ENCODE measurements at places on chromosomes 2 and 18. TPM values are rescaled to one million over a fixed set of nuclear protein-coding genes. Genes with fewer than 3 reads are reported as not detected.

The SP140 gene
- 1.1 TPM for total RNA-seq

The PSD4 gene
- total RNA-seq: 83.2 TPM

The SLC30A3 gene
- not detected for total RNA-seq

The FASTKD2 gene
- 16.0 TPM for total RNA-seq

The SKOR2 gene
- not detected for total RNA-seq

DNA sequence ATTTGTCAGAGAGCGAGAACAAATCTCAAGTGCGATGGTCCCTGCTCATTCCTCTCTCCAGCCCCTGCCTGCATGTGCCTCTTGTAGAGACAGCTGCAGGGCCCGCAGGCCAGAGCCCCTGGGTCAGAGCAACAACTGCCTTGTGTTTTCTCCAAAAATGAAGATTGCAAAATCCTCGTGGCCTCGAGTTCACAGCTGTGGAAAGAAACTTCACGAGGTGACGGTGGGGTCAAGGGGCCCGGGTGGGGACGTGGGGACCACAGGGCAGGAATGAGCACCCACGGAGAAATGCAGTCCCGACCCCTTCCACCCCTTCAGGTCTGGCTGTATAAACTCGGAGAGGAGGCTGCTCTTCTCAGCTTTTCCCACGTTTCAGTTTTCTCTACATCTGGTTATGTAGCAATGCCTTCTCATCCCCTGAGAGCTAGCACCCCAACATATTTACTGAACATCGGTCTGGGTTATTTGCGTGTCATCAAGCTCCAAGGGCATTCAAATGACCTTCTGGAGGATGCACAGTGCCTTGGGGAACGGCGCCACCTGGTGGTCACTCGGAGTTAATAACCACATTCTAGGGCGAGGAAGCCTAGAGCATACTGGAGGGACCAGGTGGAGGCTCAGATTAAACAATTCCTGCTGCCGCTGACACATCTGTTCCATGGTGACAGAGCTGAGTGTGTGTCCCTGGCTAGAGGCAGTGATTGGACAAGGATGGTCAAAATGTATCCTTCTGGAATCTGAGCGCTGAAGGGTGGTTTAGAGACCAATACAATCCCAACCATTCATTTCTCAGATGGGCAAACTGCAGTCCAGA lies 91.4 kb upstream of the CYRIA start:
- no peaks in the 10 kb centered on the region for H3K27me3 ChIP-seq
- H3K36me3 ChIP-seq: no peaks in the 10 kb centered on the region
- DNase-seq: peak; percentile 86
- no peaks in the 10 kb centered on the region for H3K4me1 ChIP-seq
- H3K4me3 ChIP-seq: no peak overlapping the region

DNA sequence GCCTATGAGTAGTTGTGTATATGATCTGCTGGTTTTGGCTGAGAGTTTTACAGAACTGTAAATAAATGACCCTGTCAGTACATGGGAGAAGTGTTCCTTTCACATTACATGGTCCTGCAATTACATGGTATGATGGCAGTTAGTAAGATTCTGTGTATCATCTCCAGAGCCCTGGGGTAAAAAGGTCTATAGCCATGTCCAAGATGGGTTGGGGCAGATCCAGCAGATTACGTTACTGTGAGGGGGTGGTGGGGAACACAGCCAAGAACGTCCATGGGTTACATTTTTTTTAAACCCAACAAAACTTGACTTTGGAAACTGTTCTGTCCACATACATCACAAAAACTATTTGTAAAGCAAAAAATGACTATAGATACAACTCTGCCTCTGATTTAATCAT lies 64.2 kb upstream of the LMAN1 start:
- no peak for DNase-seq
- H3K27ac ChIP-seq: no peak overlapping the region
- H3K27me3 ChIP-seq: peaks cover 7% of the 10 kb centered on the region
- H3K4me1 ChIP-seq: no peaks in the 10 kb centered on the region

GRCh38 chr18:14941256-14941655 lies 193.3 kb downstream of the ANKRD30B start:
- no peaks in the 10 kb centered on the region for H3K36me3 ChIP-seq
- no peaks in the 10 kb centered on the region for H3K4me1 ChIP-seq
- no peak overlapping the region for H3K27ac ChIP-seq

DNA sequence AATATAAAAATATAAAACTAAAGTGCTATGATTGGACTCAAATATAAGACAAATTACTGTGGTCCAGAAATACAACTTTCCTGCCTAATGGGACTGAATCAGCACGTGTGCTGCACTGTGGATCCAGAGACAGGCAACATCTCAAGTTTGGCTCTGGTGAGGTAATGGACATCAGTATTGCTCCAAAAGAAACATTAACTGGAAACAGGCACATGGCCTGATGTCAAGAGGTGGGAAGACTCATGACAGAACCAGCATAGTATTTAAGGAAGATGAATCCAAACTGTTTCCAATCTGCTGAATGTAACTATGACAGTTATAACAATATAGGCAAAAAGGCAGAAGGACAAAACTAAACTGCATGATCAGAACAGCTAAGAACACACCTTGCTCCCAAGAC lies 354.6 kb downstream of the FSIP2 start:
- no peak overlapping the region for H3K4me3 ChIP-seq
- DNase-seq: no peak
- no peaks in the 10 kb centered on the region for H3K36me3 ChIP-seq
- no peak overlapping the region for H3K27ac ChIP-seq
- no peaks in the 10 kb centered on the region for H3K27me3 ChIP-seq
- H3K4me1 ChIP-seq: no peaks in the 10 kb centered on the region

DNA sequence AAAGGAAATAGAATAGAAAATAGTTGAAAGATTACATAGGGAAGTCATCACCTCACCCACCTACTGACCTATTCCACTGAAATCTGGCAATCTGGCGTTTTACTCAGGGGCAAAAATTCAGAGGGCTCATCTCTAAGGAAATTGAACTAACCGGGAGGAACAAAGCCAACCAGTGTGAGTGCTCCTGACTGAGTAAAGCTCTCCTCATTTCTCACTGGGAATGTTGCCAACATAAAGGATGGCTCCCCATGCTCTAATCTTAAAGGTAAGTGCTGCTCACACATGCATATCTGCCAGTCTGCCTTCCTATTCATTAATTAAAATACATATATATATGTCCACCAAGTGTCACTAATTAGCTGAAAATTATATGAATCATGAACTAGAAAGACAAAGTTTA lies 13.5 kb upstream of the DOK6 start:
- no peaks in the 10 kb centered on the region for H3K36me3 ChIP-seq
- no peaks in the 10 kb centered on the region for H3K4me1 ChIP-seq
- no peaks in the 10 kb centered on the region for H3K27me3 ChIP-seq
- H3K4me3 ChIP-seq: no peak overlapping the region

DNA sequence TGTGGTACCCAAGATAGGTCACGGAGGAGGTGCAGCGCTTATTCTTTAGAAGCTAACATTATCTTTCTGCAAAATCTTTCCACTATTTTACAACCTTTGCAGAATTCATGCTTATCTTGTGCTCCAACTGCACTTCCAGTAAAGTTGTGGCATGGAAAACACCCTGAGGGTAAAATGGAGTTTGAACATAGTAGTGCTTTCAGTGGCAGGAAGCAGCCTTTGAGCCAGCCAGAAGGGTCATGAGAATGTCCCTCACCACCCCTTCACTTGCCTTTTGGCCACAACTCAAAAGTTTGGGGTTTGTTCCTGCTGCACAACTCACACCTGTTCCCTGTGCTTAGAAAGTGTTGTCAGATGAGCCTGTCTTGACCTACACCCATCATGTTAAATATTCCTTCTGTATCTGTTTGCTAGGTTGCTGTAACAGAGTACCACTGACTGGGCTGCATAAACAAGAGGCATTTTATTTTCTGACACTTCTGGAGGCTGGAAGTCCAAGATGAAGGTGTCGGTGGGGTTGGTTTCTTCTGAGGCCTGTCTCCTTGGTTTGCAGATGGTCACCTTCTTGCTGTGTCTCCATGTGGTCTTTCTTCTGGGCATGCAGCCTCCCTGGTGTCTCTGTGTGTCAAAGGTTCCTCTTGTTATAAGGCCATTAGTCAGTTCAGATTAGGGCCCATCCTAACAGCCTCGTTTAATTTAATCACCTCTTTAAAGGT lies 194.1 kb downstream of the SMAD7 start:
- H3K36me3 ChIP-seq: peaks cover 16% of the 10 kb centered on the region
- no peaks in the 10 kb centered on the region for H3K4me1 ChIP-seq
- no peak overlapping the region for H3K27ac ChIP-seq
- H3K27me3 ChIP-seq: no peaks in the 10 kb centered on the region
- no peak for DNase-seq
- no peak overlapping the region for H3K4me3 ChIP-seq

- peaks cover 4% of the 10 kb centered on the region for H3K27me3 ChIP-seq
- no peak overlapping the region for H3K27ac ChIP-seq
- no peak for DNase-seq
Measured at GRCh38 chr2:5359397-5359796, 332.8 kb upstream of the SOX11 start.

- no peaks in the 10 kb centered on the region for H3K4me1 ChIP-seq
- no peak for DNase-seq
- no peak overlapping the region for H3K27ac ChIP-seq
- no peaks in the 10 kb centered on the region for H3K27me3 ChIP-seq
- no peaks in the 10 kb centered on the region for H3K36me3 ChIP-seq
Measured at GRCh38 chr2:96158554-96158940, 13.3 kb upstream of the DUSP2 start.

DNA sequence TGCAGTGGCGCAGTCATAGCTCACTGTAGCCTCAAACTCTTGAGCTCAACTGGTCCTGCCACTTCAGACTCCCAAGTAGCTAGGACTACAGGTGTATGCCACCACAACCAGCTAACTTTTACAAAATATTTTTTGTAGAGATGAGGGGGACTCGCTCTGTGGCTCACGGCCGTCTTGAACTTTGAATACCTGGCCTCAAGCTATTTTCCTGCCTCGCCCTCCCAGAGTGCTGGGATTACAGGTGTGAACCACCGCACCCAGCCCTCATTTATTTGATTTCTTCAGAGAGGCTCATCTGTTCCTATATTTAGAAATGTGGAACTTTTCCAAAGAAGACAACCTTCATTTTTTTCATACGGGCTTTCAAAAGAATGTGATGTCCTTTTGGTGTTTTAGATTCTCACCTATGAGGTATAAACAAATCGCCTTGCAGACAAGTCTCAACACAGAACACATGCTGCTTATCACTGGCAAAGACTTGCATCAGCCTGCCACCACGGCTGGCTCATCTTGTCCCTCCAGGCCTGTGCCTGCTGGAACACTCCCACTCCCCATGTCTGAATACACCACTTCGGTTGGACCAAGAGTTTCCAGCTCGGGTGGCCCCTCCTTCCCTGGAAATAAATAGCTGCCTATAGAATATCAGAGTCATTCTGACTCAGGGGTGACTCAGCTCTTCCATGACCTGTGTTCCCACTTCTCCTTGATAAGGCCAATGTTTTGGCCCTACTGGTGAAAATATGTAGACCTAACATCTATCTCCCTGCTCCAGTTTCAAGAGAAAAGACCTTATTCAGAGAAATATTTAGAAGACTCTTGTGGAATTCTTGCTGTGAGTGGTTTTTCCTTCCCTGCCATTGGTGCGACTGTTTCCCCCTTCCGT lies 202.6 kb downstream of the TGIF1 start:
- no peaks in the 10 kb centered on the region for H3K36me3 ChIP-seq
- no peaks in the 10 kb centered on the region for H3K4me1 ChIP-seq
- peak; percentile 84 for DNase-seq
- H3K27me3 ChIP-seq: no peaks in the 10 kb centered on the region

DNA sequence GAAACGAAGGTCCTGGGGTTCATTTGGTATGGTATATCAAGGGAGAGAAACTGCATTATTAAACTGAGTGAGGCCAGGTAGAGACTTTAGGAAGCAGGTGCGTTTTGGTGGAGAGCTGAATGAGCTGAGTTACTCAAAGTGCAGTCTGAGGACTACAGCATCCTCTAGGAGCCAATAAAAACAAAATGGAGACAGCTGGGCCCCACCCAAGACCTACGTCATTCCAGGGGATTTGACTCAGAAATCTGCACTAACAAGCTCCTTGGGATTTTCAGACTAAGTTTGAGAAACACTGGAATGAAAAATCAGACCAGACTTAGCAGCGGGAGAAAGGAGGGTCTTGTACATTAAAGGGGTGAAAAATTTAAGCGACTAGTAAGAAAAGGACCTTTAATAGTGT lies 131.5 kb downstream of the UXS1 start:
- no peak for DNase-seq
- H3K27ac ChIP-seq: no peak overlapping the region
- H3K27me3 ChIP-seq: peaks cover 4% of the 10 kb centered on the region
- no peaks in the 10 kb centered on the region for H3K36me3 ChIP-seq
- H3K4me1 ChIP-seq: peaks cover 7% of the 10 kb centered on the region

- no peaks in the 10 kb centered on the region for H3K27me3 ChIP-seq
- DNase-seq: no peak
- no peak overlapping the region for H3K27ac ChIP-seq
- H3K4me3 ChIP-seq: no peak overlapping the region
Measured at GRCh38 chr2:19550750-19551149, 192.3 kb upstream of the OSR1 start.

DNA sequence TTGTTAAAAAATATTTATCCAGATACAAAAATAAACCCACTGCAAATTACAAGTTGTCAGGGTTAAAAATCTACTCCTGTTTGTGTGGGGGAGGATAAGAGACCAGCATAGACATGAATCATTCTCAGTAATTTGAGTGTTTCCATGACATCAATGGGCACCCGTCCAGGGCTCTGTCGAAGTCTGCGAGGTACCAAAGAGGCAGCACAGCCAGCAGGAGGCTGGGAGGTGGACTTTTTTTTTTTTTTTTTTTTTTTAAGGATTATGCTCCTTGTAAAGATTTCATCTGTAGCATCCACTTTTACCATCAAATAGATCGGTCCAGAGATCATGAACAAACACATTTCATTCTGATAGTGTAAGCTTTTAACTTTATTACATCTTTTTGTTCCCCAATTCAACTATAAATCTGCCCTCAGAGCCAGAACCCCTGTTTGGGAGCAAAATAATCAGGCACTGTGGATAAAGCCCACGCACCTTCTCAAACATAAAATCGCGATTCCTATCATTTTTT lies 182.0 kb downstream of the TCF4 start:
- no peak overlapping the region for H3K4me3 ChIP-seq
- no peak for DNase-seq
- no peaks in the 10 kb centered on the region for H3K27me3 ChIP-seq
- no peaks in the 10 kb centered on the region for H3K4me1 ChIP-seq
- no peak overlapping the region for H3K27ac ChIP-seq

Data from liver (tissue), 10 donors.